ENCODE measurements at places on chromosomes 1 and 21. TPM values are rescaled to one million over a fixed set of nuclear protein-coding genes. Genes with fewer than 3 reads are reported as not detected.

LAD1 gene
- not detected for total RNA-seq

DNA sequence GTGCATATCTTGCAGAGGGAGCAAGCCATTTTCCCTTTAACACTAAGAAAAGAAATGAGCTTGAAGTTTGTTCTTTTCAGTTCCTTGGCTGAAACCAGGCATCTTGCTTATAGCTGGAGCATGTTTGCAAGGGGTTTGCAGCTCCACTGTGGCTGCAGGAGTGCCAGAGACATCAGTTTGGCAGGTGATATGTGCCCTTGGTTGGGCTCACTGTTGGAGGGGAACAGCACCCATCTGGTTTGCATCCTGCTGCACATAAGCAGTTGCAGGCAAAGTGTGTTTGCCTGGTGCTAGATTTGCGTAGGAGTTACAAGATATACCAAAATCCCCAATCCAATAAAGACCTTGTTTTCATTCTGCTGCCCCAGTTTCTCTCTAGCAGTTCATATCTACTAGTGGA, 47.8 kb upstream of the IKBKE start:
- no peak overlapping the region for H3K4me3 ChIP-seq
- no peaks in the 10 kb centered on the region for H3K4me1 ChIP-seq
- H3K27ac ChIP-seq, result no peak overlapping the region
- H3K27me3 ChIP-seq, result no peaks in the 10 kb centered on the region
- no peak for DNase-seq

DNA sequence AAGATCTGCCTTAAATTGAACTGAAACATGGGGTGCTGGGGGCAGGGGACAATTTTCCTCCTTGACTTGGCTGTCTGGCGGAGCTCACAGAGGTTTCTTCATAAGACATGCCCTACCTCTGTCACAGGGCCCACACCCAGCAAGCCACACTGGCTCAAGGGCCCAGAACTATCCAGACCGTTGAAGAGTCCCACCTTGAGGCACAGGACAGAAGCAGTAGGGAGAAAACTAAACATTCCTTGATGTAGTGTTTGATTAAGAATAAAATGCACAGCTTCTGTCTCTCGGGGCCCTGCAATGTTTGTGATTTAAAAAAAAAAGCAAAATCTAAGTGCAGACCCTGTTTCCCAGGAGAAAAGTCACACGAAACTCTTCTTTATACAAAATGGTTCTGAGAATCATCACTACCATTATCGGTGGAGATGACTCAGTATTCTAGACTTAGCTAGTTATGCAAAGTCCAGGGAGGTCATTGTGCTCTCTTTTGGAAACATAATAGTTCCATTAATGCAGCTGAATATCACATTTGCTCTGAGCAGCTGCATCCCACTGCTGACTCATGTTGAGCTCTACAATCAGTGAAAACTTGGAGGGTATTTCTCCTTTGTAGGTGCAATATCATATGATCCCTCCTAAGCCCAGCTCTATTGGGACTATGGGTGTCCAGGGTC, 53.6 kb upstream of the DIRAS3 start:
- no peaks in the 10 kb centered on the region for H3K4me1 ChIP-seq
- no peak for DNase-seq
- H3K36me3 ChIP-seq, result no peaks in the 10 kb centered on the region
- no peak overlapping the region for H3K4me3 ChIP-seq
- no peak overlapping the region for H3K27ac ChIP-seq

PDZK1IP1 gene
- total RNA-seq, result 0.94 TPM

DNA sequence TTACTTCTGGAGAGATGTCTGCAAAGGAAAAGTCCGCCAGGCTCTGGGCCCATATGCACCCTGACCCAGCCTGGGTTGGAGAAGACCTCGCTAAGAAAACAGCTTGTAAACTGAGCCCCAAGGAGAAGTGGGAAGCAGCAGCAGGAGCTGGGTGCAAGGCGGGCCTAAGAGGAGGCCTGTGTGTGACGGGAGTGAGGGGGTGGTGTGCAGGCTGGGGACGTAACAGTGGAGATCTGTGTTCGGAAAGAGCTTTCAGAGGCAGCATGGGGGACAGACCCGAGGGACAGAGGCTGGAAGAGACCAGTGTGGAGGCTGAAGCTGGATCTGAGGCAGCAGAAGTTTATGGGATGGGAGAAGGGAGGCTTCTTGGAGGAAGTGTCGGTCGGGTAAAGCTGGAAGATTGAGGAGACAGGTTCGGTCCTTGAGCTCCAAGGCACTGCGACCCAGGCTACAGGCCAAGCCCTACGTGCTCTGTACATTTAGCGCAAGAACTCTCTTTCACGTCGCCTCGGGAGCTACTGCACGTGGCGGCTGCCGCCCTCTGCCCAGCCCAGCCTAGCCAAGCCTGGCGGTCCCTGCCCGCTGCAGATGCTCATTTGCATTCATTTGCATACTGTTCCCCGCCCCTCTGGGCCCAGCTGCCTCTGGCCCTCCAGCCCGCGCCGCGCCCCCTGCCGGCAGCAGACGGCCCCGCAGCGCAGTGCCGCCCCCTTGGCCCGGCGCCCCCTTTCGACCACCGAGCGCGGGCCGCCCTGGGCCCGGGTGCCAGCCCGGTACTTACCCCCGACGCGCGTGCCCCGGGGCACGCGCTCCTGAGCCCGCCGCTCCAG, 6.3 kb downstream of the HPCA start:
- DNase-seq, result peak; percentile 31
- no peaks in the 10 kb centered on the region for H3K36me3 ChIP-seq
- no peak overlapping the region for H3K27ac ChIP-seq
- peaks cover 12% of the 10 kb centered on the region for H3K4me1 ChIP-seq
- H3K27me3 ChIP-seq, result peaks cover 12% of the 10 kb centered on the region
- no peak overlapping the region for H3K4me3 ChIP-seq

DNA sequence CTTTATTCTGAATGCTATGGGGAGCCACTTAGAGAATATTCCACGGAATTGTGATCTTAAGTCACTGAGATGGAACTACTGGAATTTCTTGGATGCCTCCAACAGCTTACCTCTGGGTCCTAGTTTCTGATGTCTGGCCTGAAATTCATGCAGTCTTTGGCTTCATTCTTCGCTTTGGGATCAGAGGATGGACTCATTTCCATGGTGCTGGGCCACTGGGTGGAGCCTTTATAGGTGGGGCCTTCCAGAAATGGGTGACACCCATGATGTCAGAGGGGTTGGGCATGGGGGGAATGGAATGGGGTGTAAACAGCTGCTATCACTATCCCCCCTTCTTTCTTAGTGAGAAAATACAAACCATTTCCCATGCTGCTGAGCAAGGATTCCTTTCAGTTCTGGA, 73.7 kb upstream of the FGGY start:
- H3K4me1 ChIP-seq, result no peaks in the 10 kb centered on the region
- H3K27ac ChIP-seq, result no peak overlapping the region
- no peak for DNase-seq
- no peaks in the 10 kb centered on the region for H3K36me3 ChIP-seq

- no peak for DNase-seq
- H3K27ac ChIP-seq, result peak overlapping the region; percentile 66
- H3K4me1 ChIP-seq, result peaks cover 98% of the 10 kb centered on the region
- peak overlapping the region; percentile 55 for H3K4me3 ChIP-seq
- H3K27me3 ChIP-seq, result no peaks in the 10 kb centered on the region
Measured at GRCh38 chr1:167651161-167651693, 21.2 kb downstream of the RCSD1 start.

MATN1 gene
- 1.9 TPM for total RNA-seq

ARHGAP30 gene
- 204 TPM for total RNA-seq

- peaks cover under 1% of the 10 kb centered on the region for H3K27me3 ChIP-seq
- no peak for DNase-seq
- no peak overlapping the region for H3K27ac ChIP-seq
- no peaks in the 10 kb centered on the region for H3K36me3 ChIP-seq
- H3K4me3 ChIP-seq, result no peak overlapping the region
- H3K4me1 ChIP-seq, result no peaks in the 10 kb centered on the region
Measured at GRCh38 chr1:236342403-236343245, 51.5 kb upstream of the EDARADD start.

GRCh38 chr21:44351535-44352252, 1.7 kb upstream of the TRPM2 start:
- no peaks in the 10 kb centered on the region for H3K36me3 ChIP-seq
- H3K4me3 ChIP-seq, result no peak overlapping the region
- no peaks in the 10 kb centered on the region for H3K27me3 ChIP-seq

- no peak overlapping the region for H3K4me3 ChIP-seq
- no peak for DNase-seq
- peaks cover 17% of the 10 kb centered on the region for H3K4me1 ChIP-seq
- no peaks in the 10 kb centered on the region for H3K27me3 ChIP-seq
Measured at GRCh38 chr1:25875856-25876692, 566 bp upstream of the PAQR7 start.

DNA sequence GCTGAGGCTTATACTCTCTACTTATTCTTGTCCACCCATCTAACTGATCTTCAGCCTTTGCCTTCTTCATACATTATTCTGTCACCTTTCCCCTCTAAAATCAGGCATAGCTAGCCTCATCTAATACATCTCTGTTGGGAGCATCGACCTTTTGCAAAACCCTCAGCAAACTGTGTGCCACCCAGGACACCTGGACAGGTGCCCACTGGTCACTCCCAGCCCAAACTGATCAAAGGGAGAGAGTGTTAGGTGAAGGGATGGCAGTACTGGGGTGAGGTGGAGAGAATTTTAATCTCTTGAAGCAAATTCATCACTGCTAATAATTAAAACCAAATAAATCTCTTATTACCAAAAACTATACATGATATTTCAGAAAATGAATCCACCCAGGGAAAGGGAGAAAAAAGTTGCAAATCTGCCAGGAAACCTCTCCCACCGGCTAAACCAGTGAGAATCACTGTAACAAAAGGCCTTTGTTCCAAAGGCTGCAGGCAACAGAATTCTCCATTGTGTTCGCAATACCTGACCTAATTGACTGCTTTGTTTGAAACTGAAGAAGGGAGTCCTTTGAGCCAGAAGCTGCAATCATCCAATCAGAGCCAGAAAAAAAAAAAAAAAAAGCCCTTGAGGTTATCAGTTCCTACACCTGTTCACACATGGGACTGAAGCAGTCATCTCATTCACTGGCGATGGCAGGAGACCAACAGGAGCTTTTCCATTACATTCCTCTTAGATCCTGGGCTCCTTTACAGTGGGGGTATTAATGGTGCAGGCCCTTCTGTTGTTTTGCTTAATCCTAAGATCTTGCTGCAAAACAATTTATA, 172.6 kb downstream of the APP start:
- no peak overlapping the region for H3K27ac ChIP-seq
- H3K36me3 ChIP-seq, result no peaks in the 10 kb centered on the region
- no peaks in the 10 kb centered on the region for H3K4me1 ChIP-seq
- H3K27me3 ChIP-seq, result no peaks in the 10 kb centered on the region
- DNase-seq, result no peak

NLRP3 gene
- 2.0 TPM for total RNA-seq

DNA sequence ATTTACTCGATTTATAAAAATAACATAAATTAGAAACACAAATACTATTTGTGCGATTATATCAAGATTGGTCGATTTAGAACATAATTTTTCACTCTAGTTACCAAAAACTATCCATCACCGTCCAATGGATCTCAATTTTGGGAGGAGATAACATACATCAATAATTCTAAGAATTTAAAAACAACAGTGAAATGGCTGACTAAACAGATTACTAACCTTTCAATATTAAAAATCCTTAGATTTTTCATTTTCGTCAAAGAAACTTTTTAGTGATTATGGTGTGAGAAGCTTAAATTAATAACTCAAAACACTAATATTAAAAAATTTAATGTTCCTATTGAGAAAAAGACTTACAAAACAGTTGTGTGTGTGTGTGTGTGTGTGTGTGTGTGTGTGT, 75.1 kb upstream of the RBM34 start:
- DNase-seq, result no peak
- no peak overlapping the region for H3K27ac ChIP-seq
- peaks cover 75% of the 10 kb centered on the region for H3K36me3 ChIP-seq
- no peaks in the 10 kb centered on the region for H3K27me3 ChIP-seq
- H3K4me1 ChIP-seq, result peaks cover 16% of the 10 kb centered on the region

DNA sequence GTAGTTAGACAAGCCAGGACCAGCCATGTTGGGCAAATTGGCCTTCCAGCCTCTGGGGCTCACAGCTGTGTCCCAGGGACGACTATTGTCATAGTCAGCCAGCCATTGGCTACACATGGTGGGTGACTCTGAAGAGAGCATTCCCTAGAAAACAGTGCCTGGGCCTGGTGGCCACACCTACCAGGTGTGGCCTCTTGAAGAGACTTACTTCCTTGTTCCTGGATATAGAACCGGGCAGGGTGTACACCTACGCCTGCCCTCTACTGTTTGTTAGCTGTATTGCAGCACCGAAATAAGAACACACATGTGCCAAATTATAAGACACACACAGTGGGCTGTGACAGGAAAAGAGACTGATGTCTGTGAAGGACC, 134.6 kb upstream of the ARHGEF16 start:
- H3K27ac ChIP-seq, result no peak overlapping the region
- no peak overlapping the region for H3K4me3 ChIP-seq
- no peaks in the 10 kb centered on the region for H3K4me1 ChIP-seq
- DNase-seq, result peak; percentile 44

CFAP74 gene
- total RNA-seq, result not detected

SUSD4 gene
- total RNA-seq, result 2.8 TPM

GRCh38 chr21:41142051-41142795, 25.7 kb upstream of the BACE2 start:
- no peak overlapping the region for H3K27ac ChIP-seq
- no peak overlapping the region for H3K4me3 ChIP-seq
- no peaks in the 10 kb centered on the region for H3K36me3 ChIP-seq

DNA sequence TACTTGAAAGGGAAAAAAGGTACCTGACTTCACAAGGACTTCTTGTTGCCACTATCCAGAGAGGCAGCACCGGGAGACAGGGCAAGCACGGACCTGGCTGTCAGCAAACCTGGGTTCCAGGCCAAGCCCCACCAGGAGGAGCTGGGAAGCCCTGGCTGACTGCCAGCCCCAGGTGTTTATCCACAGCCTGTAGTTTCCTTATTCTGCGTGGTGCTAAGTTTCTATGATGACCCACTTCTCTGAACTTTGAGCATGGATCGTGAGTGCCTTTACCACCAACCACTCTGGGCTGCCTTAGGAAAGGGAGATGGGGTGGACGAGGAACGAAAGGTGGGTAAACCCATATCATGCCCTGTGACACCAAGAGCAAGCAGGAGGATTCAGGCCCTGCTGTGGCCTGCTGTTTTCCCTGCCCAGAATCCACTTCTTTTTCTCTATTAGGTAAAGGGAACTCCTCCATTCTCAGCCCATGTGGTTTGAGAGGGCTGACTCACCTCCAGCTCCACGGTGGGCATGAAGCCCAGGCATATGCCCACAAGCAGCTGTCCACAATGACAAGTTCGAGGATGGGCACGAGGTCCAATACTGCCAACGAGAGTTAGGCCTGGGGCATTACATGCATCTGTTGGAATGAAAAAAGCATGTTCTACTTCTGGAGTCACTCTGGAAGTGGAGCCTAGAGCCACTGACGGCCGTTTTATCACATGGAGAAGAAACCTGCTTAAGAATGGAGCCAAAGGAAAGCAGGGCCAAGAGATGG, 20.3 kb downstream of the TSPAN2 start:
- no peaks in the 10 kb centered on the region for H3K27me3 ChIP-seq
- H3K27ac ChIP-seq, result no peak overlapping the region
- H3K4me3 ChIP-seq, result no peak overlapping the region
- no peak for DNase-seq

GRCh38 chr1:41678111-41678878, 193.8 kb upstream of the EDN2 start:
- H3K27me3 ChIP-seq, result no peaks in the 10 kb centered on the region
- peaks cover 51% of the 10 kb centered on the region for H3K4me1 ChIP-seq
- H3K36me3 ChIP-seq, result no peaks in the 10 kb centered on the region
- no peak overlapping the region for H3K27ac ChIP-seq

- no peaks in the 10 kb centered on the region for H3K4me1 ChIP-seq
- no peaks in the 10 kb centered on the region for H3K27me3 ChIP-seq
- H3K27ac ChIP-seq, result no peak overlapping the region
- no peaks in the 10 kb centered on the region for H3K36me3 ChIP-seq
- no peak overlapping the region for H3K4me3 ChIP-seq
- no peak for DNase-seq
Measured at GRCh38 chr21:34557261-34557660, 45.3 kb upstream of the KCNE1 start.

GRCh38 chr1:119632103-119632490, 16.0 kb downstream of the ZNF697 start:
- H3K36me3 ChIP-seq, result no peaks in the 10 kb centered on the region
- no peak for DNase-seq
- H3K27ac ChIP-seq, result no peak overlapping the region
